Effector memory CD4-positive, alpha-beta T cell (primary cell): ENCODE measurements at places on chromosomes 3 and 15.

GRCh38 chr15:62850791-62851291, 191.7 kb upstream of the TPM1 start:
- DNase-seq, result no peak

- DNase-seq, result no peak
Observed at GRCh38 chr15:60389261-60390077, 8.3 kb downstream of the ANXA2 start.

DNA sequence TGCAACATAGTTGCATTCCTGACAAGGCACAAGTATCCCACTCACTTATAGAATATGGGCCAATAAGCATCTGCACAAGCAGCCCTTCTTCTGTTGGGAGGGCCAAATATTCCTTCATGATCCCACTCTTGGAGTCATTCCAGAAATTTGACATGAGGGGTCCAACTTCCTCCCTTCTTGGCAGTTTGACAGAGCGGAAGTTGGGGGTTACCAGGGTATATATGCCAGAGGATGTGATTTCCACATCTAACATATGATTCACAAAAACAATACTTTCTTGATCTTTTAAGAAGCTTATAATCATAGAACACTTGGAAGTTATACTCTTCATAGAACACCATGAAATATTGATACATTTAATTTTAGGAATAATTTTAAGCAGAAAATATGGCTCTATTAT, 100.9 kb upstream of the CRBN start:
- DNase-seq, result no peak

- DNase-seq, result no peak
Observed at GRCh38 chr3:25557694-25558093, 107.0 kb downstream of the TOP2B start.

DNA sequence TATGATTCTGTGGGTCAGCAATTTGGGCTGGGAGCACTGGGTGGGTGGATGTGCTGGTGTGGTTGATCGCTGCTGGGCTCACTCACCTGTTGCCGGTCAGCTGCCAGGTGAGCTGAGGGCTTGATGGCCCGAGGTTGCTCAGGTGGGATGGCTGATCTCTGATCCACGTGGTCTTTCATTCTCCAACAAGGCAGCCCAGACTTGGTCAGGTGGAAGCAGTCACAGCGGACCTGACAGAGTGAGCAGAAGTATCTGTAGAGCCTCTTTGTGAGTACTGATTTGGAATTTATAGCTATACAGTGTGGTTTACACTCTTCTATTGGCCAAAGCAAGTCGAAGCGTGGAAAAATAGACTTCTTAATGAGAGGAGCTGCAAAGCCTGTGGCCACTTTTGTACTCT, 97.2 kb upstream of the ADAMTSL3 start:
- DNase-seq, result no peak
